Astrocyte of the spinal cord (primary cell): ENCODE measurements at places on chromosomes 11 and 22.
A peak's percentile ranks its signal among the peaks of the same experiment; 100 is the strongest.

DNA sequence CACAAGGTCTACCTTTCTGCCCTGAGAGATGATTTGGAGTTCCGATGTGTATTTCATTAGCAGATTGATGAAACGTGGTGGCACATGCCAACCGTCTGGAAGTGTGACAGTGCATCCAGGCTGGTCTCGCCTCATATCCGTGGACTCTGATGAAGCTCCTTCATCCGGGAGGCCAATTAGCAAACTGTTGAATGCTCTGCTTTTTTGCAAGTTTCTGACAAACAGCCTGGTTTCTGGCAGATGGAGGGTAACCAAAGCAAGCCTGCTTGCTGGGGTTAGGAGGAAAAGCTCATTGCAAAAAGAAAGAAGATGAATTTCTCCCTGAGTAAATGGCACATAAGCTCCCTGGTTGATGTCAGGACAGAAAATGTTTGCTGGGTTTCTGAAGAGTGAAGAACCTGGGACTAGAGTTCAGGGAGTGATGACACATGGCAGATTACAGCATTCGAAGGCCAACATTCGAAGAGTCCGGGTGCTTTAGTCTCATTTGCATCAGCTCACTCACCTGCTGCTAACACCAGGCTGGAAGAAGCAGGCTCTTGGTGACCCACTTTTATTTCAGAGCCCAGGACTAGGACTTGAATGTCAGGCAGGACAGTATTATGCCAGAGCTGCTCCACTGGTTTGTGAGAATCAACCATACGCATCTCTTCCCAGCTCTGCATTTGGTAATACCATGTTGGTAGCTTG is 135.9 kb upstream of the TTC12 start:
- no peak for DNase-seq

DNA sequence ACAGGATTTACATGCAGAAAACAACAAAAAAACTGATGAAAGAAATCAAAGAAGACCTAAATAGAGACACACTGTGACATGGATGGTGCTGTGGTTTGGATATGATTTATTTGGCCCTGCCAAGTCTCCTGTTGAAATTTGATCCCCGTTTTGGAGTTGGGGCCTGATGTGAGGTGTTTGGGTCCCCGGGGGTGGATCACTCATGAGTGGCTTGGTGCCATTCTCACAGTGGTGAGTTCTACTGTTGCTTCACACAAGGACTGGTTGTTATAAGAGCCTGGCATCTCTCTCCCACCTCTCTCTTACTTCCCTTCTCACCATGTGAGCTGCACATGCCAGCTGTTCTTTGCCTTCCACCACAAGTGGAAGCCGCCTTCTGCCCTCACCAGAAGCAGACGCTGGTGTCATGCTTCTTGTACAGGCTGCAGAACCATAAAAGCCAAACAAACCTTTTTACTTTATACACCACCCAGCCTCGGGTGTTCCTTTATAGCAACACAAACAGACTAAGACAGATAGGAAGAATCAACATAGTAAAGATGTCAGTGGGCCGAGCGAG is 7.8 kb upstream of the RTL6 start:
- DNase-seq: no peak

DNA sequence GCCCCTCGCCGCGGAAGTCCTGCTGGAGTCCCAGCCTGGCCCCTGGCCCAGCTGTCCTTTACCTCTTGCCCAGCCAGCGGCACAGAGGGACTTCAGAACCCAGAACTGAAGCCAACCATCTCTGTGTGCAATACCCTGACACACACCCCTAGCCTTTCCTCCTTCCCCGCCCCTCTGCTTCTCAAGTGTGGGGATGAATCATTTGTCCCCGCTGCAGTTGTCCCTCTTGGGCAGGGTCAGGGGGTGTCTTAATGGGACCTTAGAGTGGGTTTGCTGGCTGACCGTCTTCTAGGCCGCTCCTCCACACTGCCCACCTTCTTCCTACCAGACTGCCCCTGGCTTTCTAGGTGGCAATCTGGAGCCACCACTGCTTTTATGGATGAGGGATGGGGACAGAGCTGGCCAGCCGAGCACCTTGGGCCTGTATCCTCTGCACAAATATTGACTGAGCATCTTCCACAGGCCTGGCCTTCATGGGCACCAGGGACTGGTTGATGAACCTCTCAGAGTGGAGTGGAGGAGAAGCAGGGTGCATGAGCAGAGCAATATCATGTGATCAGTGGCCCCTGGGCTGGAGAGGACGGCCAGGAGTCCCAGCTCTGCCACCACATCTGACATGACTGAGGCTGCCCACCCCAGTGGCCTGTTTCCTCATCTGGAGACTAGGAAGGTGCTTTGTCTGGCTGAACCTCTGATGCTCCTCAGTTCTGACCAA is 668 bp upstream of the CHST1 start:
- no peak for DNase-seq

- peak; percentile 37 for DNase-seq
Measured at GRCh38 chr11:114026355-114026754, 33.2 kb upstream of the ZBTB16 start.

DNA sequence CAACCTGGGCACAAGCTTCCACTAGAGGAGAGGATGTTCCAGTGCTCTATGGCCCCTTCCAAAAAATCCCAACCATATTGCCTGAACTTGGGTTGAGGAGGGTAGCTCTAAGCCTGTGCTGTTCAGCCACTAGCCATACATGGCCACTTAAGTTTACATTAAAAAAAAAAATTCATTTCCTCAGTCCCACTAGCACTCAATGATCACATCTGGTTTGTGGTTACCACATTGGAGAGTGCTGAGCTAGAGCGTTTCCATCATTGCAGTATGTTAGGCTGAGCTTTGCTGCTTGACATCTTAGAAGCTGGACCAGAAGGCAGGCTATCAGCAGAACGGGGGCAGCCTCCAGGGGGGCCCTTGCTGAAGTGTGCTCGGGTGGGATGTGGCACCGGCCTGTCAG is 43.5 kb upstream of the CYP2D6 start:
- DNase-seq: peak; percentile 43
